Activated T-helper 17 cell treated with anti-CD3 and anti-CD28 coated beads, Interleukin-2, amount 50 U/mL, for 72 hours (primary cell): ENCODE measurements at places on chromosomes 11 and 22. TPM values are rescaled to one million over a fixed set of nuclear protein-coding genes. Genes with fewer than 3 reads are reported as not detected.

The TMPRSS13 gene
- total RNA-seq = 0.61 TPM

- peak; percentile 57 for ATAC-seq
Measured at GRCh38 chr22:39144101-39144767, 8.2 kb downstream of the CBX7 start.

DNA sequence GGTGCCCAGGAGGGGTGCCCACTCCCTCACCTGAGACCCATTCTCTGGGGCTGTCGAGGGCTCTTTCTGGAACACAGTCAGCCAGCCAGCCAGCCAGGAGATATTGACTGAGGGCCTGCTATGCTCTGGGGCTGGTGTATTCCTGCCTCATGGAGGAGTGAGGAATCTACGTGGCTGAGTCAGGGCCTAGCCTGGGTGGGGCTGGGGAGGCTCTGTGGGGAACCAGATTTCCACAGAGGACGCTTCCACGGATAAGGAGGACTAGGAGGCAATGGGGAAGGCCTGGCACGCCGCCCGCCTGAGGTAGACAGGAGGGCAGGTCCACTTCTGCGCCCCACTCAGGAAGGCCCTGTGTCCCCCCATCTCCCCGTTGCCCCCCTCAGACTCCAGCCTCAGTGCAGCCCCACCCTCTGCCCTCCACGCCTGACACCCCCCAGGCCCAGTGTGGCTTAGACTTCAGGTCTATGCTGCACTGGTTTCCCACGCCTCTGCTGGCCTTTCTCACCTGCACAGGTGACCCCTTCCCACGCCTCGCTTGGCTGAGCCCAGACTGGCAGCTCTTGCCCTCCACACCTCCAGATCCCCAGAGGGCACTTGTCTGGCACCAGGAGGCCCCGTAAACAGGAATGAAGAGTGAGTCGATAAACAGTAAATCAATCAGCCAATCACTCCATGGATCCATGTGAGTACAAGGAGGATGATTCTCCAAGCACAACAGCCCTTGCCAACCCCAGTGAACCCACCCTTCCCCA, 37.5 kb downstream of the MACROD1 start:
- ATAC-seq = no peak

The OR4D5 gene
- not detected for total RNA-seq

DNA sequence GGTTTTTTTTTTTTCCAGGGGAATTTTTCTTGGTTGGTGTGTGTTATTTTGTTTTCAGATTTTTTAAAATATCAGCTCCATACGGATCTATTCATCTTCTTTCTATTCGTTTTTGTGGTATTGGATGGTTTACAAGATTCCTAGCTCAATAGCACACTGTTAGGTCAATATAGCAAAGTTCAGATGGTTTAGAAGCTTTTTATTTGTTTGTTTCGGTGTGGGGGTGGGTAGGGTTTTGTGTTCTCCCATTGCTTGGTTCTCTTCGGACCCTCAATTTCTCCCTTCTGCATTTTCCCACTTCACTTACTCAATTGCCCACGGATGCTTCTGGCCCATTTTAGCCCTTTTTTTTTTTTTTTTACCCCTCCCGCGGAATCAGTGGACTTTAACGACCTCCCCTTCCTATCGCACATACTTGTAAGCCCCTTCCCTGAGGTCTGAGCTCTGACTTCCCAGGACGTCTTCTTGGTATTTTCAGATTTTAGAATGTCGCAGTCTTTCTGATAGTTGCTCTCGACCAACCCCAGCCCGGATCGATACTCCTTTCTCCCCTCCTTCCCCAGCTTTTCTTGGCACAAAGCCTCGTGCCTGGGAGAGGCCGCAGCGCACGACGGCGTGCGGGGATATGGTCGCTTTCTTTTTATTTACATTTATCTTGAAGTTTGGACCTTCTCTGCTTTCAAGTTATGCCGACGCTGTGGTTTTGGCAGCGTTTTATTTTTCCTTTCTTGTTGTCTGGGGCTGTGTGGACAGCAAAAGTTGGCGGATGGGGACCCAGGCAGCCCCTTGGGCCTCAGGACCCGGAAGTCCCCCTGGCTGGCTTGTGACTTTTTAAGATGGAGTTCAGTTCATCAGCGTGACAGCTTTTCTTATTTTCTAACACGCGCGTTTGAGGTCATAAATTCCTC, 4.4 kb upstream of the SPDYC start:
- ATAC-seq = no peak

GRCh38 chr11:17519061-17519885, 24.9 kb downstream of the USH1C start:
- ATAC-seq = no peak

The FOLR2 gene
- not detected for total RNA-seq

The CENPM gene
- total RNA-seq = 90.5 TPM

- peak; percentile 2 for ATAC-seq
Measured at GRCh38 chr11:6611092-6611962, 689 bp downstream of the TAF10 start.

DNA sequence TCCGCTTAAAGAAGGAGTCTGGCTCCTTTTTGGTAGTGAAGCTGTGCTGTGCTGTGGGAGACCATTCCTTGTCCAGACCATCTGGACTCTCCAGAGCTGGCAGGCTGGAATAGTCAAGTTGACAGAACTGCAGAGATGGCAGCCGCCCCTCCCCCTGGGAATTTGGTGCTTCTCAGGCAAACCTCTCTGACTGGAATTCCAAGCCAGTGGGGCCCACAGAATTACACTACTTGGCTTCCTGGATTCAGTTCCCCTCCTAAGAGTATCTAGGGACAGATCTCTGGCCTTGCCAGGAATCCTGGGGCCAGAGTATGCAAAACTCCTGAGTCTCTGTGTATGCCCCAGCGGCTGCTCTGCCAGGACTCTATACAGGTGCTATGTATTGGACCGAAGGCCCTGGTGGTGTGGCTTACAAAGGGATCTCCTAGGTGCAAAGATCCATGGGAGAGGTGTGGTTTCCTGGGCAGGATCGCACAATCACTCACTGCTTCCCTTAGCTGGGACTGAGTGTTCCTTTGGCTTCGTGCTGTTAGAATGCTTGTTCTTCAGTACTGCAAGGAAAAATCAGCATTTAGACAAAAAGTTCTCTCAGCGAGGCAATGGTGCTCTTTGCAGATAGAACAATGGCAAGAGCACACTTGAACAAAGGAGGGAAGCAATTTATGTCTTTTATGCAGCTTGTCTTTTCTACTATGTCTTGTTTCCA, 86.8 kb downstream of the PRMT3 start:
- ATAC-seq = no peak
